Stimulated activated CD8-positive, alpha-beta memory T cell treated with anti-CD3 and anti-CD28 coated beads, Interleukin-7, amount 100 ng/mL, for 4 hours (primary cell): ENCODE measurements at places on chromosomes 5 and 9.

DNA sequence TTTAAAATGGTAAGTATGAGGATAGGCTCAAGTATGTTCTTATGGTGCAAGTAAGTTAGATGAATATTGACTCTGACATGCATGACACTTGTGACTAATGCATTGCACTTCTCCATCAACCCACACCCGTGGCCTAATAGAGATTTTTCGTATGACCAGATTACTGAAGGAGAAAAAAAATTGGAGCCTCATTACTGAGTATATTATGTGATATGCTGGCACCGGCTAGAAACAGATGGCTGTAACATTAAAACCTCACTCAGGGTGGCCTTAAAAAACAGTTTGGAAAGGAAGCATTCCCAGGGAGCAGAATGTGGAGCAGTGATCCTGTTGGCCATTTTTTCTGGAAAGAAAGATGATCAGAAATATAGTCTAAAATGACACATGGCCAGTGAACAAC is 766.4 kb downstream of the PRELID2 start:
- DNase-seq: no peak

DNA sequence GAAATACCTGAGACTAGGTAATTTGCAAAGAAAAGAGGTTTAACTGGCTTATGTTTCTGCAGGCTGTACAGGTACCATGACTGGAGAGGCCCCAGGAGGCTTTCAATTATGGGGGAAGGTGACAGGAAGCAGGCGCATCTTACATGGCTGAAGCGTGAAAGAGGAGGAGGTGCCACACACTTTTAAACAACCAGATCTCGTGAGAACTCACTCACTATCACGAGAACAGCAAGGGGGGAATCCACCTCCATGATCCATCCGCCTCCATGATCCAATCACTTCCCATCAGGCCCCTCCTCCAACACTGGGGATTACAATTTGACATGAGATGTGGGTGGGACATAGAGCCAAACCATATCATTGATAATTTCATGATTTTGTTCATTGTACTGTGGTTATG is 2.5 kb upstream of the MED27 start:
- no peak for DNase-seq

- DNase-seq: no peak
Measured at GRCh38 chr5:154595662-154596061, 117.6 kb upstream of the HAND1 start.

DNA sequence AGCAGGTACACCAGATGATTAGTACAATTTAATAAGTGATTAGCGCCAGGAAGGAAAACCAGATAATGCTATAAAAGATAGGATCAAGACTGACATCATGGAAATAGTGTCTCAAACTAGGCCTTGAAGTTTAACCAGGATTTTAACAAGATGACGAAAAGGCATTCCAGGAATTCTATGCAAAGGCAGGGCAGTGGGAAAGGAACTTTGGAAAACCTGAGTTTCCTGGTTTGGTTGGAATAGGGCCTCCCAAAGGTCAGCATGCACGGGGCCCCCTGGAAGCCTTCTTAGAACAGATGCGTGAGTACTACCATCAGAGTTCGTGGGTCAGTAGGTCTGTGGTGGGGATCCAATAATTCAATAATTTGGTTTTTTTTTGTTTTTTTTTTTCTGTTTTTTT is 935.2 kb upstream of the DMAC1 start:
- DNase-seq: no peak

GRCh38 chr5:6488021-6488420 is 39.4 kb downstream of the UBE2QL1 start:
- DNase-seq: no peak

DNA sequence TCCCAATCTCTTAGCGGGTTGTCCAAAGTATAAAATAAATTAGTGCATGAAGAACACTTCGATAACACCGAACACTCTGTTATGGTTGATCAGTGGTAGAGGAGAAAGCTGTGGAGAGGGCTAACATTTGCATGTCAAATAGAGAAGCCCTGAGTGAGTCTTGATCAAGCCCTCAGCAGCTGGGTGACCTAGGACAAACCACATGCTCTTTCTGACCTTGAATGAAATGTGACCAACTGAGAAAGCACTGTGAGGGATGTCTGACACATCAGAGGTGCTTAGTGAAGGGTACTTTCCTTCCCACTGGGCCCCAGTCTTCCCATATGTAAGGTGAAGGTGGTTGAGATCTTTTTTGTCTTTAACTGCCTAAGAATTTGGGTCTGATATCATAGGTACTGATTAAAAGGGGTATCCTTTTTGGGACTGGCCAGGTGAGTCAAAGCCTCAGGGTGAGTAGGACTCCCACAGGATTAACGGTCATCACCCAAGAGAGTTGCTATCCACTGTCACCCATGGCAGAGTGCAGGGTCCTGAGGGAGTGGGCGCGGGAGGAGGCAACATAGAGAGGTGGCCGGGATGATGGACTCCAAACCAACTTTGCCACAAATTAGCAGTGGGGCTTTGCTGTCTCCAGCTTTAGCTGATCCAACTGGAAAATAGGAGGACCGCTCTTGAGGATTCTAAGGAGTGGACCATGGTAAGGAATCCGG is 53.5 kb downstream of the KIF4B start:
- DNase-seq: no peak
